Activated CD8-positive, alpha-beta memory T cell treated with anti-CD3 and anti-CD28 coated beads, Interleukin-2, amount 10 ng/mL, durations not matched to agents 7 days and 5 days (primary cell): ENCODE measurements at places on chromosomes 16 and 17. TPM values are rescaled to one million over a fixed set of nuclear protein-coding genes. Genes with fewer than 3 reads are reported as not detected.

Gene SLC35G6
- not detected for total RNA-seq

DNA sequence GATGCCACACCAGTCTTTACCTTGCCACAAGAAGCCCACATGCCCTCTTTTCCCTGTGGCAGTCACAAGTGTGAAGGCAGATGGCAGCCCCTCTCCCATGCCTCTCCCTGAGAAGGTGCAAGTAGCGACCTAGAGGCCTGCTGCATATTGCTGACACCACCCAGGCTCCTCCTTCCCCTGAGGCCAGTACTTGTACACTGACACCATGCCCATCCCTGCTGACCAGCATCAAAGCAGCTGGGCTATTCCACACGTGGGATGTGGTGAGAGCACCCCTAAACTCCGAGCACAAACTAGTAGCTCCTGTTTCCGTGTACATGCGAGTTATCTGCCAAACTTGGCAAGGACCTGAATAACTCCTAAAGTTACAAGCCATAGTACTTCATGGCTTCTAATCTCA is 149.4 kb downstream of the AATF start:
- DNase-seq: no peak

DNA sequence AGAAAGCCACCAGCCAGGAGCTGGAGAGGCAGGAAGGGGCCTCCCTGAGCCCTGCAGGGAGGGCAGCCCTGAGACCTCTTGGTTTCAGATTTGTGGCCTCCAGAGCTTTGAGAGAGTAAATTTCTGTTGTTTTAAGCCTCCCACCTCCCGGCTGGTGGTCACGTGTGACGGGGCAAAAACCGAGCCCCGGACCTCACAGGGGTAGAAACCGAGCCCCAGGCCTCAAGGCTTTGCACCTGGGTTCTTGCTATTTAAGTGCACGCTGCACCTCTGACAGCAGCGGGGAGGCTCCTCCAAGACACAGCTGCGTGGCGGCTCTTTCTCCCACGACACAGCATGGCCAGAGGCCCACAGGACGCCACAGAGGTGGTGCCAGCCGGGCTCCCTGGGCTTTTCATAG is 17.4 kb upstream of the ZC3H18 start:
- no peak for DNase-seq

DNA sequence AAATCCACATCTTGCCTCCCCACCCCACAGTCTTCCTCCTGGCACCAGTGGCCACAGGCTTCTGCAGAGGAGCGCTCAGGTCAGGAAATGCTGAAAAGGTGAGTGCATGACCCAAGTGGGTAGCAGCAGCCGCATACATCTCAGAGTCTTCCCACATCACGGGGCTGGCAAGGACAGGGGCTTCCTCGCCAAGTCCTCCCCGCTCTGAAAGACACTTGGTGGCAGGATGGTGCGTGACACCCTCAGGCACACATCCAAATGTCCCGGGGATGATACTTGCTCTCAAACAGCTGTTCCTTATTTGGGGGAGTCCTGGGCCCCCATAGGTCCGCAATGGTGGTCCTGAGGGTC is 8.8 kb upstream of the SLC16A5 start:
- DNase-seq: no peak

GRCh38 chr16:86734543-86735460 is 156.5 kb downstream of the FOXL1 start:
- DNase-seq: no peak
